ENCODE measurements at places on chromosomes 4 and X.

GRCh38 chrX:68644861-68645260 lies 2.6 kb upstream of the STARD8 start:
- no peak for DNase-seq

DNA sequence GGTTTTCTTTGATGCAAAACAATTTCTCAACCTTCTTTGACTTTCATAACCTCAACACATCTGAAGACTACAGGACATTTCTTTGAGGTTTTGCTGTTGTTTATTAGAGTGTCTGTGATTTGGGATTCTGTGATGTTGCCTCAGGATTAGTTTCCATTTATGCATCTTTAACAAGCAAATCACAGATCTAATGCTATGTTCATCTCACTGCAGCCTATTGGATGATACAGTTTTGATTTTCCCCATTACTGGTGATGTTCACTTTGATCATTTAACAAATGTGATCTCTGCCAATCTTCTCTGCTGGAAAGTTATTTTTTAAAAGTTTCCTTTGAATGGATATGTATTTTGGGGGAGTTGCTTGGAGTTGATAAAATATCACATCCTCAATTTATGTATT lies 624.9 kb upstream of the HS3ST1 start:
- DNase-seq, result no peak

DNA sequence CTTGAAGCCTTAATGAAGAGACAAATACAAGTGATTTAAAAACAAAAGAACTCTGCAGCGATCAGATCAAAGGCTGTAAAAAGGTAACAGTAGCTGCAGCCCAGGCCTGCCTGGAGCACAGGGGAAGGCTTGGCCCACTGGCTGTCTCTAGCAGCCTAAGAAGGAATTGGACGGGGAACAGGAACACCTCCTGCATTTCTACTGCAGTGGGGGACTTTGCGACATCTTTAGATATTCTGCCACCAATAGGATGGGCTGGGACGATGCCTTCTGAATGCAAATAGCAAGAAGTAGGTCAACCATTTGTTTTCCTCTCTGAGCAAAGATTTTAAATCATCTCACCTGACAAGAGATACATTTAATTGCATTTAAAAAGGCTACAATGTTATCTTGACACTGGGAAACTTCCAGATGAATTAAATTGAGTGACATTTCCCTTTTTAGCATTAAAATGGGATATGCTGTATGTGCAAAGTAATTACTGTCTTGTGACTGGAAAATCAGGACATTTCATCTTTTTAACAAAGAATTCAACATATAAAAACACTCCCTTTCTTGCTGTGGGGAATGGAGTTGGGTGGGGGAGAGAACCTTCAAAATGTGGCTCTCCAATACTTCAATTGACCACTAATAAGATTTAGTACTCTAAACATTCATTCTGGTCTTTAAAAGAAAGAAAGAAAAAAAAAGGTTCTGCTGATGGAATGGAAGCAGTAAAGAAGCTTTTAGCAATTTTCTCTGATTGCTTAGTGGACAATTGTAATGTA lies 70.0 kb downstream of the NYX start:
- DNase-seq, result no peak

GRCh38 chr4:57023104-57023503 lies 44.4 kb downstream of the POLR2B start:
- no peak for DNase-seq

DNA sequence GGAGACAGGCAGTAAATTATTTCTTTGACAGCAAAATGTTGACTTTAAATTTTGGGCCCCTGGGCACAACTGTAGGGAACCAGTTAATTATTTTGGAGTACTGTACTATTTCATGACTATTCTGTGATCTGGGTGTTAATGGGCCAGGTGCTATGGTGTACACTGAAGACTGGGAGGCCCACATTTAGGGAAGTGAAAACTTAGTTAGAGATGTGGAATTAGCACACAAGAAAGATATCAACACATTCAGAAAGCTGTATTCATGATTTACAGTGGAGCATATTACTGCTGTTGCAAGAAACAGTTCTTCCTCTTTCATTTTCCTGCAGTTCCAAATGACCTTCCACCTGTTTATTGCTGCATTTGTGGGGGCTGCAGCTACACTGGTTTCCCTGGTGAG lies 12.4 kb downstream of the PLP1 start:
- no peak for DNase-seq

DNA sequence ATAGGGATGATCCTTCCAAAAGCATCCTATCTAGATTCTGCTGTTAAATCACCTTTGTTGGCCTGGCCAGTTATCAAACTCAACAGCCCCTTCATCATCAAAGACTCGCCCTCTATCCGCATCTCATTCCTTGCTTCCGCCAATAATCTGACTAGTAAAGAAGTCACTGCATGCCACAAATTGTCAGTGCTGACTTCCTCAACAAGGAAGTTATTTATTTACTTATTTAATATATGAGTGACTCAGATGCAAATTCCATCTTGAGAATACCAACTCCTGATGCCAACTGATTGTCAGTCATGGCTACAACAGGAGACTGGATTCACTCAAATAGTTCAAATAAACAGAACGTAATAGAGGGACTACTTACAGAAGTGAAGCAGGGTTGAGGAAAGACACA lies 283.8 kb downstream of the TRIML1 start:
- DNase-seq, result no peak

DNA sequence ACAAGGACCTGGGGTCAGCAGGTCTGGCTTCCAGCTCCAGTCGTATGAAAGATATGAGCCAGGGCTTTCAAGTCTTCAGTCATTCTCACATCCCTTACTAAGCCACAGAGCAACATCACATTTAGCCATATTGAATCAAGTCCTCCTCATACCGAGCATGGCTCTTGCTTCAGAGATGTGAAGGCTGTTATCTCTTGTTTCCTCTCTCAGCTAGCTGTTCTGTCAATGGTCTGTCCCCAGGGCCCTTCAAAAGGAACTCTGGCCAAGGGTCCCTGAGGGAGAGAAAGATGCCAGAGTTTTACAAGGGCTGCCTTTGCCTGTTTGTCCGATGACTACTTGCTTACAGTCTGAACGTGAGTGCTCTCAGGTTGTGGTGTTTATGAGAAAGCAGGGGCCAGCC lies 30.5 kb downstream of the DOCK11 start:
- no peak for DNase-seq

All from activated CD4-positive, alpha-beta T cell treated with anti-CD3 and anti-CD28 coated beads for 4 hours (primary cell).